ENCODE measurements at places on chromosomes 5 and 9.
A peak's percentile ranks its signal among the peaks of the same experiment; 100 is the strongest.

DNA sequence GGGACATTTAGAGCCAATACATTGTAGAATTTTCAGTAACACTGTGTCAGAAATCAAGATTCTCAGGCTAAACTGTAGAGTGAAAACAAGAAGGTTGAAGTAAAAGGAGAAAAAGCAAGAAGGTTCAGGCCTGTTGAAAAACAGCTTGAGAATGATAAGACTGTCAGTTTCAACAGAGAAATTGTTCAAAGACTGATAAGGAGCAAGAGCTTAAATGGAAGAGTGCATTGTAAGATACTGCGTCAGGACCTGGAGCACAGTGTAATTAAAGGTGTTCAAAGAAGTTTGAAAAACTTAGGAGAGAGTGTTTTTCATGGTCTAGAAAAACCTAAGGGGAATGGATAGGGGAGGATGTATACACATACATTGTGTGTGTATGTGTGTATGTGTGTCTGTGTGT is 408.3 kb downstream of the KDM4C start:
- DNase-seq, result no peak

DNA sequence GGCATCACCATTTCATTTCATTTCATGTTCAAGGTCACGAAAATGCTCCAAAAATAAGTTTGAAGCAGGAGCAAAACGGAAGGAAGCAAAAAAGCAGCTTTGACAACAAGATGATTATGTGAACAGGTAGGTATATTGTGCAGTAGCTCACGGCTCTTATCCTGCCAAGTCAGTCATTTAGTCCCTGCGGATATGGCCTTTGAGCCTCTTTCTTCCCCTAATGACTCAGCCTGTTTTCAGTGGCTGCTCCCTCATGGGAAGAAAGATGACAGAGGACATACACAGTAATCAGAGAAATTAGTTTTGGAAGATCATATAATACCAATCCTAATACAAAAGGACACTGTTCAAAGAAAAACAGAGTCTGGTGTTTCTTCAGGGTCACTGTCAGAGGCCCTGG is 155.8 kb upstream of the GRAMD2B start:
- no peak for DNase-seq

DNA sequence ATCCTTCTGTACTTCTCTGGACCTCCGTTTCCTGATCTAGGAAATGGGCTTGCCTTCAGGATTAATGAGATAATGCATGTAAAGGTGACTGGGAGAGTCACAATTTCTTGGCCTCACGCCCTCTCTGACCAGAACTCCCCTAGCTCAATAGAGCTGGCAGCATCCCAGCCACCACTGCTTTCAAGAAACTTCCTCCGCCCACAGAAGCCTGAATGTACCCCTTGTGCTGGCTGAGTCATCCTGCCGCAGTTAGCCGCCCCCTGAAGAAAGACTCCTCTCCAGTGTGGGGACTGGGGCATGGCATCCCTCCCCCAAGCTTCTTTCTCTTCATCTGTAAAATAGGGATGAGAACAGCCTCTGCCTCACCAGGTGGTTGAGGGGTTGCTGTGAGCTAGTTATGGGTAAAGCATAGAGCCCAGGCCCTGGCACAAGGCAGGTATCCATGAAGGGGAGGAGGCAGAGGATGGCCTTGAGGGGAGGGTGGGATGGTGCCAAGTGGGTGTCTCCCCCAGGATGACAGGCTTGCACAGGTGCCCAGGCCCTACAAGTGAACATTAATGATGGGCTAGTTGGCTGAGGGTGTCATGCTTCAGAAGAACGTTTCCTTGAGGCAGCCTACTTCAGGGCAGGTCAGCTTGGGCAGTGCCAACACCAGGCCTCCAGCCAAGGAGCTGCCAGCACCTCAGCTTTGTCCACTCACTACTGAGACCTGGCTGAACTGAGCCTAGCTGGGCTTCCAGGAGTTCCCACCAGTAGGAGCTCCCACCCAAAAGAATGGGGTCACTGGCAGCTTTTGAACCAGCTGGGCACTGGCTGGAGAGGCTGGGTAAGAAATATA is 3.4 kb downstream of the PDLIM4 start:
- no peak for DNase-seq

GRCh38 chr9:109010746-109011145 is 2.6 kb downstream of the CTNNAL1 start:
- peak; percentile 7 for DNase-seq

DNA sequence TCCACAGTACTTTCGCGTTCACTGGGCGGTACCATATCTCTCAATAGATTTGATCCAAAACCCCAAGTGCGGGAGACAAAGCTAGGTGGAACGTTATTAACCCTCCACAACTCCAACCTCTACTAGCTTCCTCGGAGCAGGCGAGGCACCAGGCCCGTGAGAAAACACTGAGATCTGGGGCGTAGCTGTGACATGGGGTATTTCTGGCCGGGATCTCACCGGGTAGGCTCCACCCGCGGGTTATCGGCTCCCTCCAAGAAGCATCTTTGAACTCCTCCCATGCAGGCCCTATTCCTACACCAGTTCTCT is 350 bp upstream of the SLC25A46 start:
- DNase-seq, result no peak

DNA sequence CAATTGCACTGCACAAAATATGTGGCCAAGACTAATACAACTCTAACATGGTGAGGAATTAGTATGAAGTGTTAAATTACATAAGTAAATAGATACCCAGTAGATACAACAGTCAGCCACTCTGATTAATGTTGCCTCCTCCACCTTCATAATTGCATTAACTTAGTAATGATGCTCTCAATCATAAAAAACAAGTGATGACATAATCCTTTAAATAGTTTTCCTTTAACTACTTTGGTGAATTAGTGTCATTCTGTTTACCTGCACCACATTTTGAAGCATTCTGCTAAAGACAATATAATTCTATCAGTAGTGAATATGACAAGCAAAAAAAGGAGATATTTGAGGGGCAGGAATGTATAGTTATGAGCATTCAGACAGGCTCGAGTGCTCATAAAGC is 265.9 kb upstream of the SLC24A2 start:
- no peak for DNase-seq

DNA sequence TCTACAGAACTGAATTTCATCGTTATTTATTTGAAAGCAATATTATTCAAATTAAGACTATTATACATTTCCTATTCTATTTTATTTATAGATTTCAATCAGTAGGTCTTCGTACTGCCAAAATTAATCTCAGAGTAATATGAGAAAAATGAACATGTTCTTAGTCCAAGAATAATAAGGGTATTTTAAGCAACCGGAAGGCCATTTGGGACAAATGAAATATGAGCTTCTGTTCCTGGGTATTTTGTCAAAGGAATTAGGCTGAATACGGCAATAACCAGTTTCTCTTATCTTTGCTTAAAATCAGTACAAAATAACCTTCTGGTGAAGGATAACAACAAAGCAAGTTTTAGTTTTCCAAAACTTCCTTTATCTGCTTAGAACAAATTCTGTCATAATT is 410.3 kb upstream of the PRR16 start:
- no peak for DNase-seq

- DNase-seq, result no peak
Observed at GRCh38 chr9:87540444-87541105, 42.9 kb downstream of the DAPK1 start.

DNA sequence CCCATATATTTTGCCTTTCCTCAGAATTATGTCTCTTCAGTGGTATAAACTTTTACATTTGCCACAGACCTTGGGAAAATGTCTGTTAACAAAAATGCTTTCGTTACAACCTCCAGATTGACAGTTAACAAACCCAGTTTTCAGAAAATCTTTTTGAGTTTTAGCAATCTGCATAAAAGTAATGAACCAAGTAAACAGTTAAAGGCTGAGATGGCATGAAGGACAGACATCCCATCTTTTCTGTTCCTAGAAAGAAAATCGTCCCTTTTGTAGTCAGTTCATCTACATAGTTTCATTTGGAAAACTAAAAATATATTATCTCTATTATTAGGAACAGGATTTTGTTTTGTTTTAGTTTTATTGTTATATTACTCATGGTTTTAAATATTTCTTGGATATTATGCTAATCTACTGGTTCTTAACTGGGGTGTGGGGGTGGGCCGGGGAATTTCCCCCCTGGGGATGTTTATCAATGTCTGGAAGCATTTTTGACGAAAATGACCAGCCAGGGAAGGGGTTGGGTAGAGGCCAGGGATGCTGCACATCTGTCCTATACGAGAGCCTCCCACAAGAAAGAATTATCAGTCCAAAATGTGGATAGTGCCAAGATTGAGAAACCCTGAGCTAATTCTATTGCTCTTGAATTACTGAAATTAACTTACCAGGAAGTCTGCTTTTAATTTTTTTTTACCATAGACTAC is 11.9 kb downstream of the FYB1 start:
- DNase-seq, result no peak

- DNase-seq, result peak; percentile 83
Observed at GRCh38 chr9:136485049-136486045, 2.5 kb upstream of the SEC16A start.

GRCh38 chr9:74736646-74737045 is 151.1 kb downstream of the TRPM6 start:
- no peak for DNase-seq

GRCh38 chr9:108551030-108551841 is 304.6 kb downstream of the ACTL7B start:
- no peak for DNase-seq

DNA sequence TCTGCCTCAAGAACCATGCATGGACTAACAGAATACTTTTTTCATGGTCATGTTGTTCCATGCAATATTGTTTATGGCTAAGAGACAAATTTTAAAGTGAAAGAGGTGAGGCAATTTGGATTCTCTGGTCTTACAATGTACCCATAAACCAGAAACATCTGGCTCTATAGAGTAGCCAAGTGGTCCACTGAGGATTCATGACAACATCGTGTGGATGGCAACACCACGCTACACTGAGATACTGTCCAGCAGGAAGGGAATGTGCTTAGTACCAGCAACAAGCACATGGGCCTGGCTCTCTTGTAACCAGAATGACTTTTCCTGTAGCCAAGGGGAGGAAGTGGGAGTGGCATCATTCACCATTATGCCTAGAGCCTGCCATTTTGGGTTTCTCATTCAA is 218.2 kb downstream of the GADD45G start:
- DNase-seq, result no peak

GRCh38 chr5:111345731-111346130 is 121.5 kb downstream of the CAMK4 start:
- no peak for DNase-seq

DNA sequence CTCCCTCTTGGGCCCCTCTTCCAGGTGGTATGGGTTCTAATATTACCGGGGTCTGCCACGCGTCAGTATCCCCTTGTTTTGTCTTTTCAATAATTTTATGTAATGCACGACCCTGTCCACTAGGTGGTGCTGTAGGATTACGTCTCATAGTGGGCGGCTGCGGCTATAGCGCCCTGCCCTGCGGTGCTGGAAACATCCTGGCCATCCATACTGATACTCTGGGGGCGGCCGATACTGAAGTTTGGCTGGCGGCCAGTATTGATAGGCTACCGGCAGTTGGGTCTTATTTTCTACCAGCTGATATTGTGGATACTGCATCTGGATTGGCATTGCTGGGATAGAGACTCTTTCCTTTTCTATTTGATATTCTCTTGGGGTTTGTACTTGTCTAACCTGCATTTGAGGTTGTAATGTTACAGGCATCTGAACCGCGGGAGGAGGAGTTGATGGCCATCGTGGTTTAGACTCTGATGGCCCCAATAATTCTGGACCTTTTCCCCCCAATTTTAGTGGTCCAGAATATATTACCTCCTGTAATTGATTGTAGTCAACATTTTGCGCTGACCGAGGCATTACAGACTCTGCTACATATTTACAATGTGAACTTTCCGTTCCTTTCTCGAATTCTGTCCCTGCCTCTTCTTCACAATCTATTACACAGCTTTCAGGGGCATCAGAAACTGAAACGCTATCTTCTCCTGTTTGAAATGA is 3.3 kb upstream of the TMEM141 start:
- DNase-seq, result no peak

DNA sequence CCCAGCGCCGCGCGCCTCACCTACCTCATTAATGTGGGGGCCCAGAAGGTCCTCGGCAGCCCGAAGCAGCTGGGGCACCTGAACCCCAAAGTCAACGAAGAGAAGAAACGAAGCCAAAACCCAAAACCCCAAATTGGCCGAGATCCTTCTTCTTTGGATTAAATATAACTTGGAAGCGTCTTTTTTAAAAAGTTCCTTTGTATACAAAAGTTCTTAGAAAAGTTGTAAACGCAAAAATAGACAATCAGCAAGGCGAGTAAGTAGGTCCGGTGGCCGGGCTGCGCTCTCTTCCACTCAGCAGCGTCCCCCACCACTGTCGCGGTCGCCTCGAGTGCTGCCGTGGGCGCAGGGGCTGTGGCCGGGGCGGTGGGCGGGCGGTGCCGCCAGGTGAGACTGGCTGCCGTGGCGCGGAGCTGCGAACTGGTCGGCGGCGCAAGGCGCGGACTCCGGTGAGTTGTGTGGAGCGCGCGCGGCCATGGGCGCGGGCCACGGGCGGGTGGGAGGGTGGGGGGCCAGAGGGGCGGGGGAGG is 360 bp downstream of the KLF4 start:
- DNase-seq, result no peak

DNA sequence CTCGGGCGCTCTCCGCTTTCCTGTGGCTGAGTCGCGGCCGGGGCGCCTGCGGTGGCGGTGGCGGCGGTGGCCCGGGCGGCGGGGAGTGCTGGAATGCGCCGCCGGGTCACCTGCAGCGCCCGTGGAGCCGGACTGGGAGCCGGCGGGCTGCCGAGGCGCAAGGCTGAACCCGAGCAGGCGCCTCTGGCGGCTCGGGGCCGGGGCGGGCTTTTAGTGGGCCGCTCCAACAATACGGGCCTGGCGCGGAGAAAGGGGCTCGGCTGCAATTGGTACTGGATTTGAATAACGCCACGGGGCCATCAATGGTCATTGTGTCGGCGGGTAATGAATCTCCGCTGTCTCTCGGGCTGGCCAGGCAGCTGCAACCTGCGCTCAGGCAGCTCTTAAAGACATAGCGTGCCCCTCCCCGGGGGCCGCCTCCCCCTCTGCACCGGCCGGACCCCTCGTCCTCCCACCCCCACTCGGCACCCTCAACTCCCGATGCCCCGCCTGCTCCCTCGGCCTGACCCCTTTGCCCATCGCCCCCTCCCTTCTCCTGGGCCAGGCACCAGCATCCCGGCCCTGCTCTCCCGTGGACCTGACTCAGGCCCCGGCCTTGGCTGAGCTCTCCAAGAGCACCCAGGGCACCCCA is 22.1 kb downstream of the URM1 start:
- DNase-seq, result no peak

GRCh38 chr9:83299094-83299493 is 236.2 kb upstream of the RASEF start:
- no peak for DNase-seq

- no peak for DNase-seq
Observed at GRCh38 chr9:18566121-18566520, 92.2 kb downstream of the ADAMTSL1 start.

GRCh38 chr5:53291528-53291927 is 182.0 kb upstream of the MOCS2 start:
- DNase-seq, result peak; percentile 42

All from HL-60 (cell line).